ENCODE measurements at places on chromosomes 1 and 21.

DNA sequence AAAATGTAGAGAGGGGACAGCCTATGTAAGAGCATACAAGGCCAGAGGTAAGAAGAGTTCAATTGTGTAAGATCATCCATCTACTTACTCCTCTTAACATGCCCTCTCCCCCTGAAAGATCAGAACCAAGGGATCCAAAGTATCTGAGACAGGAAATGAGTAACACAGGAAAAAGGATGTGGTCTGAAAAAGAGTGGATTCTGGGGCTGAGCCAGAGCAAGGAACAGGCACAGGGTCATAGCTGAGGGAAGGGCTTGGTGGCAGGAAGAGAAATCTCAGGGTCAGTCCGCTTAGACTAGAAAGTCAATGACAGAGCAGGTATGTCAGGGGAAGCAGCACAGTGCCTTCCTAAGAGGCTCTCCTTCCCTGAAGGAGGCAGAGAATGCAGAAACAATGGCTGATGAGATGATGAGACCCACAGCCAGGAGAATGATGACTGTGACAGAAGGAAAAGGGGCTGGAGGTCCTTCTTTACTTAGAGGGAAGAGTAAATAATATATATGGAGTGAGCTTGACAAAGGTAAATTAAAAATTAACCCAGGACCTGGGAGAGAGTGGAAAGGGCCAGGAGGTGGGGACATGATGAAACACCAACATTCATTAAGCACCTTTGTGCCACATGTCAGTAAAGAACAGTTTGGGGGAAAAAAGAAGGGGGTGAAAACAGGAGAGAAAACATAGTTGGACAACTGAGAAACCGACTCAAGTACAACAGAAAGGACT, 26.2 kb upstream of the A3GALT2 start:
- peak; percentile 58 for DNase-seq

GRCh38 chr1:94686882-94687281, 133.3 kb upstream of the SLC44A3 start:
- no peak for DNase-seq

DNA sequence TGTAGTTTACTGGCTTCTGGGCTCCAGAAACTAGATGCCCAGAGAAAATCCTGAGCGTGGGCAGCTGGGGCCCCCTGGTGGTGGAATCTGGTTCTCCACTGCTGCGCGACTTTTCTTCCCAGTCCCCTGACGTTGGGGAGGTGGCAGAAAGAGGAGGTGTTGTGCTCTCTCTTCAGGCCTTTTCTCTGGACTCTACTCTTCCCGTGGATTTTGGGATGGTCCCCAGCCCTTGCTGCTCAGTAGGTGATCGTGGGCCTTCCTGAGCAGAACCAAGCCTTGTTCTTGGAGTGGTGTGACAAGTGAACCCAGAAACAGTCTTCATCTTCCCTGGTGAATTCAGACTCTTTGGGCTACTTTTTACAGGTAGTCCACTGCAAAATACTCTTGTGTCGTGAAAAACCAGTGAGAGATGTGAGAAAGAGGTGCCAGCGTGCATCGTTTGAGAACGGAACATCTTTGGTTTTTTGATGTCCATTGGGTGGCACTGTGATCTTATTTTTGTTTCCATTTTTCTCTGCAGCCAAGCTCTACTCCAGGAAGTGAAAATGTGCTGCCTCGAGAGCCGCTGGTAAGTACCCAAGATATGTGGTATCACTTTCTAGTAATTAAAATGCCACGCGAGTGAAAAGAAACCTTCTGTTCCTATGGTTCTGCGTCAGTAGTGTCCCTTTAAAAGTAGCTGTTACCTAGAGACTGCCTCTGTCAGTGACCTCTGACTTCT, 20.2 kb downstream of the PEX14 start:
- no peak for DNase-seq

DNA sequence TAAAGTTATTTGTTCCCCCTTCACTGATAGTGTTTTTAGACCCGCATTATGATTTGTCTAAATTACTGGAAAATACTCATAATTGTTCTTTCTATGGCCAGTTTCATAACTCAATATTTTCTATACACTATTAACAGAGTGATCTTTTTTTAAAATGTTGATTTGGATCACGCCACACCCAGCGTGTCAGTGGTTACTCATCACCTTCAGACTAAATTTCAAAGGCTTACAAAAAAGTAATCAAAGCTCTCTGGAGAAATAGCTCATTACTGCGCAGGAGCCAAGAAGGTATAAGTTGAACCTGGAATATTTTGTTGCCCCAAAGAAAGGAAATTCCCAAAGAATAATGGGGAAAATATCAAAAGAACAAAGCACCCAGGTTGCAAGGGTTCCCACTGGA, 104.9 kb downstream of the EVI5 start:
- DNase-seq: no peak

DNA sequence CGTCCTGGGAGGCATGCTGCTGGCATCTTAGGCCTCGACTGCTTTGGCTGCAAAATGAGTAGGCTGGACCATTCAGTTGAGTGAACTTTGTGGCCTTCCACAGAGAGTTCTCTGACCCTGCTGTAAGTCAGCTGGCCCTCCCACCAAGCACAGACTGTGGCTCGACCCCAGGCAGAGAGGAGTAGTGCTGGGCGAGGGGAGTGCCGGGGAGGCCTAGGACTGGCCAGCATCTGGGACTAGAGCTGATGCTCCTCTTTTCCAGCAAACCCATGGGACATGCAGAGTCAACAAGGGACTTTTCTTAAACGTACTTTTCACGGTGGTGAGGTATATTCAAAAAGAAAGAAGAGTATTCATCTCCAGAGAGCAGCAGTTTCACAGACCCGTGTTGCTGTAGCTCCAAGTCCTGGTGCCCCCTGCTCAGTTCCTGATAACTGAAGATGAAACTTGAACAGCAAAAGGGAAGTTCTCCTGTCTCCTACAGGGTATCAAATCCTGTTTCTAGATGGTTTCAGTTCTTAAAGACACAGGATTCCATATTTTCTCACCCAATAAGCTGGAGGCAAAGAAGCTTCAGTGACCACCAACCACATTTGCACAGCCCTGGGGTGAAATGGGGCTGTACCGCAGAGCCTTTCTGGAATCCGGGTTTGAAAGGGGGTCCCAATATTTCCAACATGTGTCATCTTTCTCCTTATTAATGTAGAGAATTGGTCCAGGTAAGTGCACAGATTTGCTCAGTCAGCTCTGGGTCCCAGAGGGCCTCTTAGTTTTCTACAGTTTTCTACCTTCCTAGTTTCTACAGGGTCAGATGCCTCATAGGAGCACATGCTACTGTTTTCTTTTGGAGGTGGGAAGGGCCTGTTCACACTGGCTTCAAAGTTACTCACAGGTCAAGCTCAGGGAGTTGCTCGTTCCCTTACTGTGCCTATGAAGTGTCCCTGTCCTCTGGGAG, 20.9 kb downstream of the BATF3 start:
- no peak for DNase-seq

- DNase-seq: no peak
These were observed 30.0 kb upstream of the RALGPS2 start for GRCh38 chr1:178694923-178695525.

DNA sequence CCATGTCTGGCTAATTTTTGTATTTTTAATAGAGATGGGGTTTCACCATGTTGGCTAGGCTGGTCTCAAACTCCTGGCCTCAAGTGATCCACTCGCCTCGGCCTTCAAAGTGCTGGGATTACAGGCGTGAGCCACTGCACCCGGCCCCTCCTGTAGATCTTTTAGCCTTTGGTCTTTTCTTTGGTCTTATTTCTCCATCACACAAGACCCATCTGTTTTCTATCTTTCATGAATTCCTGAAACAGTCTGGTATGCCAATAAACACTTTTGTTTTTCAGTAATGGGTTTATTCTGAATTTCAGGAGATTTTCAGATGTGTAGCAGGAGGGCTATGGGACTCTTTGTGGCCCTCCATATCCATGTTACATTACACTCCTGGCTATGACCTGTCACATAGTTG, 23.2 kb downstream of the ERRFI1 start:
- DNase-seq: no peak

DNA sequence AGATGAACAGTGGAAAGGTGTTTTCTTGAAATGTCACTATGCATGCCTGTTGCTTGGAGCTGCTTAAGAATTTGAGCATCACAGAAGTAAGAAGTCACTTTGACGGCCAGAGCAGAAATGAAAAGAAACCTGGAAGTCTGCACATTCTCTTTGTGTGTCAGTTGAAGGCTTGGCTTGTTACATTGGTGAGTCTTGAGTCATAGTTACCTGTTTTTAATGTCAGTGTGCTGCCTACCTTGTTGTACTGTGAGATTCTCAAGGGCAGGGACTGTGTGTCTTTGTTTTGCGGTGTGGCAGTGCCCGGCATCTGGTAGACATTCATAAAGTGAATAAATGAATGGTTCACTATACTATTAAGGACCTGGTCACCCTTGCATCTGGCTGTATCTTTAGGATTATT, 9.9 kb downstream of the OTUD3 start:
- no peak for DNase-seq

DNA sequence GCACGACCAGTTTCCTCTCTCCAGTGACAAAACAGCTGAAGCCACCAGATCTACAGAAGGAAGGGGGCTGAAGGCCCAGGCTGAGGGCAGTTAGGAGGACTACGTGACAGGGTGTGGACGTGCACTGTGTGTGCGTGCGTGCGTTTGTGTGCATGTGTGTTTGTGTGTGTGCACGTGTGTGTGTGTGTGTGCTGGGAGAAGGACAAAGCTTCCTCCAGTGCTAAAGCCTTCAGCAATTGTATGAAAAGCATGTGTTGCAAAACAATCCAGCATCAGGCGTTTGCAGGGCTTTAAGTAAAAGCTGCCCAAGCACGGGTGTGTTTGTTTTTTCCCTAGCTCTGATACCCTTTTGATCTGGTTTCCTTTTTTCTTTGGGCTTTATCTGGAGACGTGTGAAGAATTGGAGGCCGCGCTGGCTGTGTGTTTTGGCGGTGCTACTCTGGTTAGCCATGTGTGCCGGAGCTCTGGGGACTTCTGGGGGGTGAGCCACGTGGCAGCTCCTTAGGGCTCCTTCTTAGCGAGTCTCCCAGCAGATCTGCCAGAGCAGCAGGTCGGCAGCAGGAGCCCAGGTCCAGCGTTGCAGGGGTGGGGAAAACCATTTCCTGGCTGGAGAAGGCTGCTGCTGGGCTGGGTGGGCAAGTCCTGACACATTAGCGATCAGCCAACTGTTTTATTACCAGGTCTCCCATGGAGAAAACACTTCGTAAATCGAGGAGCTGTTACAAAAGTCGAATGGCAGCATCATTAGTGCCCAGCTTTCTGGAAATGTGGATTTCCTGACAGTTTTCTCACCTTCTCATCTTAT, 73.4 kb downstream of the UCK2 start:
- DNase-seq: no peak

DNA sequence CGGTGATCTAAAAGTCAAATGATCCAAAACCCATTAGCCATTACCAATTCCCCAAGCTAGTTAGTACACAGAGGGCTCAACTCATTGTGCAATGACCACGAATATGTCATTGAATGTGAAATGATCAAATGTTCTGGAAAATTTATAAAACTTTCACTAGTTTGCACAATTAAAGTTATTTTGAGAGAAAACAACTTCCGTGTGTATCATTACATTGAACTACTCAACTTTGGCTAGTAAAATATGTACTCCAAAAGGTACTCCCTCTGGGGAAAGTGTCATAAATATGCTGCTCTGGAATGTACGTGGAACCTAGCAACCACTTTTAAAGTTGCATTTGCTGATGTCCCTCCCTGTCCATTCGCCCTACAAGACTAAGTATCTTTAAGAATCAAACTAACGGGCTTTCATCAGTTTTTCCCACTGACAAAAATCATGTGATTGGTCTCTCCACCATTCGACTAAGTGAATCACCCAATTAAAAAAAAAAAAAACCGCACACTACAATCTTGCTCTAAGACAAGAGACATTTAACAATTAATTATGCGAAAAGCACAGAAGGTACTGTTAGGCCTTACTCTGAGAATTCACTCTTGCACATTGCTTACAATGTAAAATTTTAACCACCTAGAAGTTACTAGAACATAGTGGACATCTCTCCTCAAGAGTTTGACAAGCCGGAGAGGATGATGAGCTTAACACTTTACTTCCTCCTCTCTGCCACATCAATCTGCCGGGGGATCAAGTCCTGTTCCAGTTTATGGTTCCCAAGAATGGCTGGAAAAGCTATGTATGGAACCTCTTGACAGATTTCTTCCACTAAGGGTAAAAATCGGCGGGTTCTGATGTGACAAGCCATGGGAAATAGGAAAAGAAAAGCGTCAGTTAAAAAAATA, 1.2 kb downstream of the ACBD3 start:
- DNase-seq: no peak

- DNase-seq: no peak
These were observed 249.5 kb downstream of the TPR start for GRCh38 chr1:186125511-186125910.

- DNase-seq: no peak
These were observed 628.6 kb downstream of the KCNT2 start for GRCh38 chr1:195979646-195980045.

- DNase-seq: no peak
These were observed 366.0 kb downstream of the OMA1 start for GRCh38 chr1:58180537-58180936.

GRCh38 chr1:181541947-181542346, 58.6 kb downstream of the CACNA1E start:
- no peak for DNase-seq

DNA sequence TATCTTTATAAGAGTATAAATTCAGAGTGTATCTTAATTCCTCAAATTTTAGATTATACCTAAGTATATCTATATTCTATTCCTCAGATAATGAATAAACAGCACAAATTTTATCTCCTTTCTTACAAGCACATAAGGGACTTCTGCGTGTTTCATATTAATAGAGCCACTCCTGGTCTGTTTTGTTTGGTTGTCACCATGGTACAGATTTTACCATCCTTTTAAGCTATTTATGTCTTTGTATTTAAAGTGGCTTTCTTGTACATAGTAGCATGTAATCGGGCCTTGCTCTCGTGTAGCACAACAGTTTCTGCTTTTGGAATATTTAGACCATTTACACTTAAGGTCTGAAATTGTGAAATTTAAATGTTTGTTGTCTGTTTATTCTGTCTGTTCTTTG, 52.6 kb upstream of the SLC35A3 start:
- no peak for DNase-seq

DNA sequence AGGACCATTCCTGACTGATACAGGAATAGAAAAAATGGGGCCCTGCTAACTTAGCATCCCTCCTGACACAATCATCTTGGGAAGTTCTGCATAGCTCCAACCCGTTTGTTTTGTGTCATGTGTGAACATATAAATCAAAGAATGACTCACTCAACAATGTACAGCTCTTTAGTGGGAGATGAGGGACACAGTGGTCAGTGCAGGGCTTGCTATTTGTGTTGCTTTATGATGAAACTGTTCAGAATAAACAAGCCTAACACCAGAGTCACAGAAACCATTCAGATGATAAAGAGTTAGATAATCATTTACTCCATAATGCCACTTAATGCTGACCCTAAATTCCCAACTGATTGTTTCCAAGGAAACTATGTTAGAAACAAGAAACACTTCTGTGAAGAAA, 154.2 kb upstream of the ZNHIT6 start:
- DNase-seq: no peak

Data from thoracic aorta (tissue), 2 donors.